ENCODE measurements at places on chromosomes 6 and 20.

GRCh38 chr6:13463941-13464340 lies 23.5 kb downstream of the GFOD1 start:
- no peak for DNase-seq

DNA sequence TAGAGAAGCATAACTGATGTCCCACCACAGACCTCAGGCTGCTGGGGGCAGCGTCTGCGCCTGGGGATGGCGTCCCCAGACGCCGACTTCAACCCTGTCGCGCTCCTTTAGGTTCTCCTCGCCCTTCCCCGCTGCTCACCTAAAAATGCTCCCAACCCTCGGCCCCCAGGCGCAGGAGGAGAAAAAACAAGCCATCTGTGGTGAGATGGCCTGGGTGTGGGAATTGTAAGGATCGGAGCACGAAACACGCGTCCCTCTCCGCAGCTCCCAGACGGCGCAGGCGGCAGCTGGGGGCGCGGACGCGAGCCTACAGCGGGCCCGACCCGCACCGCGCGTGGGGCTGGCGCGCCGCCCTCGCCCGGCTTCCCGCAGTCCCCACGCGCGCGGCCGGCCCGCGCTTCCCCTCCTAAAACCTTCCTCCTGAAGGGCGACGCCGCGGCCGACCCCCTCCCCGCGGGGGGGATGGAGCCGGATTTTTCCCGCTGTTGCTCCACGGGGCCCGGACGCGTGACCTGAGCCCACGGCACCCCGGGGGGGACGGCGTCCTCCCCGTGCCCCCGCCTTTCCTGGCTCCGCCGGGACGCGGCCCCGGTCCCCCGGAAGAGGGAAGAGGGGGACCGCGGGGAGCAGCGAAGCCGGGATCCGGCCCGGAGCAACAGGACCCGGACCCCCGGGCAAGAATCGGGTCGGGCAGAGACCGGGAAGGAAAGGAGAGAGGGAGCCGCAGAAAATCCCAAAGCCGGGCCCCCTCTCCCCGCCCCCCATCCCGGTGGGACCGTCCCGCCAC lies 611 bp downstream of the EPB41L2 start:
- no peak for DNase-seq

GRCh38 chr6:18654821-18655220 lies 267.7 kb downstream of the RNF144B start:
- no peak for DNase-seq

DNA sequence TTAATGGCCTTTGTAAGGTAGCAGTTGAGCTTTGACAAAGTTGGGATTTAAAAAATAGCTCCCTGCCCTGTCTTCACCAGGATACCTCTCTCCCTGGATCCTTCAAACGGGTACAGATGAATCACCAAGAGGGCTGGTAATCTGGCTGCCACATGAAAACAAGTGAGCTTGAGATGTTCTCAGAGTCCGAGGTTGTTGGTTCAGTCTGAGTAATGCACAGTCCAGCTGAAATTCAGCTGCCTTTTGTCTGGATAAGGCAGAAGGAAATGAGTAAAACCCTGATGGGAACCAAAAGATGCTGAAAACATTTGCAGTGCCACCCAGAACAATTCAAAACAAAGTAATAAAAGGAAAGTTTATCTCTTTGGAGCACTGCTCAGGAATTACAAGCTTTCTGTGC lies 86.8 kb downstream of the GJA1 start:
- no peak for DNase-seq

DNA sequence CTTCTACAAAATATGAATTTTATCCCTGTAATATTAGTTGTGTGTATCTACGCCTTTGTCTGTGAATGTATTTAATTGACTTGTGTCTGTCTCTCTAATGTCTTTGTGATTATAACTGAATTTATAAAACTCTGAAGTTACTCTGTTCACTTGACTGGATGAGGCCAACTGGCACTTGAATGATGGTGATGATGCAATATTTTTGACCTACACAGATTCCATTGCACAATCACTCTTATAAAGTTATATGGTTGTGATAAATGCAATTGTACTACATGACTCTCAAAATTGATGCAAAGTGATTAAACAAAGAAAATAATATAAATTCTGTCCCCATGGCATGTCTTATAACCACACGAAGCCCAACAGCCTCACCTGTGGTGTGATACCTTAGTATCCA lies 287.3 kb upstream of the PLN start:
- no peak for DNase-seq

DNA sequence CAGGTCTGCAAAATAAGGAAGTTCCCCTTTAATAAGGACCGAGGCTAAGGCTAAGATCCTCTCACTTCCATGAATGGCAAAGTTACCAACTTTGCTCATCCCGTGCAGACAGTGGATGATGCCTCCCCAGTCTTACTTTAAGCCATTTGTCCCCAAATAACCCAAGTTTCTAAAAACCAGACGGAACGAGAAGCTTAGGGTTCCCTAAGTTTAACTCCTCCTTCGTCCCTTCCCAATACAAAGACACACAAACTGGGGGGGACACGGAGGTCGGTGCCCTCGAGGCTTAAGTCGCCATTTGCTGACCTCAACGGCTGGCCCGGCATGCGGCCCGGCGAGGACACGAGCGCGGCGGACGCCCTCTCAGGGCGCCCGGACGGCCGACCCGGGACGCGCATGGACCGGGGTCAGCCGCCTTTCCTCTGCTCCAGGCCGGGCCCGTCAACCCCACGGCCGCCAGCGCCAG lies 527 bp downstream of the FBXO30 start:
- peak; percentile 43 for DNase-seq

DNA sequence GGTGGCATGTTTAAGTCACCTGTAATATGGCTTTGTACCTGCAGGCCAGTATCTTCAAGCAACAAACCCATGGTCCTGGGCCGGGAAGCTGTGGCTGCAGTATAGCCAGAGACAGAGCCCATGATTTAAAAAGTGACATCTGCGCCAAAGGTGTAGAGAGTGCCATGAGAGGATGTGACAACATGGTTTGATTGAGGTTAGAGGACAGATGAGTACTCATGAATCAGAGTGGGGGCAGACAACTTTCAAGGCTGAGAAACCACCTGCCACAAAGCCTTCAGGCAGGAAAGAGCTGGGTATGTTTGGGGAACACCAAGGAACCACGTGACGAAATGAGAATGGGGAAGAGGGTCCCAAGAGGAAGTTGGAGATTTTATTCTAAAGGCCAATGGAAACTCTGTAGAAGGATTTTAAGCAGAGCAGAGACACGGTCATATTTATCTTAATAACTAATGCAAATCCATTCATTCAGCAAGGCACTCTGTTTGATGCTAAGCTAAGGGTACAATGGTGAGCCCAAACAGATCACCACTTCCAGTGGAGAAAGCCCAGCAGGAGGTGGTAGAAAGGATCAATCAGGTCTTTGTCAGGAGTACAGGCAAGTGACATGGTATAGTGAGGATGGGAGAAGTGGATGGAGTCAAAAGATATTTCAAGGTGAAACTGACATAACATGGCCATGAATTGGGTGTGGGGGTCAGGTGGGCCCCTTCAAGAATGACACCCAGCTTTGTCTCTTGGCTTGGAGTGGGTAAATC lies 3.4 kb upstream of the MICAL1 start:
- DNase-seq: no peak

DNA sequence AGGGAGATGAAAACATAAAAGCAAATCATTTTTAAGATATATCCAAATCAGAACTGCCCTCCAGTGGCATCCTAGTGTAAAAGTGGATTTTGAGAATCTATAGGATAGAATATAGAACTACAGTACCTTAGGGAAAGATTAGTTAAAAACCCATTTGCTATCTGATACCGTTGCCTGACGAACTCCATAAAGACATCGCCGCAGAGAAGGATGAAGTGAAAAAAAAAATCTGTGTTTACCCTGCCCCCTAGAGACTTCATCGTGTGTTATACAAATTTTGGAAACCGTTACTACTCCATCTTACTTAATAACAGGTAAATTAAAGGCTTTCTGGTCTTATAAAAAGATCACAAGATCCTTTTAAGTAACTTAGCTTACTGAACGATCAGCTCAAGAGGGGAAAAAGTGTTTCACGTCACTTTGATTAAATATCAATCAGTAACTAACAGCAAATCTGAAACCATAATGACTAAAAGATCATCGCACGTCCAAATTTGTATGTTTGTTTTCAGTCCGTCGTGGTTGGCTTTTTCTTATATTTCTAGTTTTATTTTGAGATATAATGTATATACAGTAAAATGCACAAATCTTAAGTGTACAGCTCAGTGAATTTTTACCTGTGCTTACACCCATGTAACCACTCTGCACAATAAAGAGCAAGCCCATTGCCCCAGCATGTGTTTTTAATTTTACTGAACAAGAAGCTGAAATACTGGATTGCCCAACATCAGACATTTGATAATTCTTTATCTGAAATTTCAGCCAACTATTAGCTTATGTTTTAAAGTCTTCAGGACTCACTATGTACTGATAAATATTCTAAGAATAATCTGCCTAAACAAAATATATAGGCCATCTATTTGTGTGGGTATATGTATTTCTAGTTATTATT lies 881 bp upstream of the MCM3 start:
- no peak for DNase-seq

- no peak for DNase-seq
Measured at GRCh38 chr6:38153076-38153797, 333.7 kb downstream of the ZFAND3 start.

DNA sequence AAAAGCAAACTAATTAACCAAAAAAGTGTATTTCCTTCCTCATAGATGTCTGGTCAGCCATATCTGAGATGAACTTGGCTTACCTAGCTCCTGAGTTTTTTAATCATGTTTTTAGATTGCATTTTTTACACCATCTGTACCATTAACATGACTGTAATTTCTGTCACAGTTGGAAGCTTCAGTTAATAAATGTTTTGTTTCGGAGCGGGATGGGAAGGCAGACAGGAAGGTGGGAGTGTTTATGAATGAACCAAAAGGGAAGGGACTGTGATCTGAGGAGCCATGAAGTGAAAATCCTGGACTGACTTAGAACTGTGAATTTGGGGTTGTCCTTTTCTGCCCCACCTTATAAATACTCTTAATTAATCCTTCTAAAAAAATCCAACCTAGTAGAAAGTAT lies 445.6 kb upstream of the SOX4 start:
- no peak for DNase-seq

GRCh38 chr6:42138630-42139619 lies 3.5 kb downstream of the C6orf132 start:
- DNase-seq: no peak

GRCh38 chr6:159689001-159689400 lies 4.0 kb downstream of the SOD2 start:
- DNase-seq: no peak

GRCh38 chr6:79570129-79571029 lies 33.1 kb upstream of the LCA5 start:
- DNase-seq: no peak

GRCh38 chr20:47440857-47441773 lies 60.6 kb upstream of the NCOA3 start:
- DNase-seq: no peak

DNA sequence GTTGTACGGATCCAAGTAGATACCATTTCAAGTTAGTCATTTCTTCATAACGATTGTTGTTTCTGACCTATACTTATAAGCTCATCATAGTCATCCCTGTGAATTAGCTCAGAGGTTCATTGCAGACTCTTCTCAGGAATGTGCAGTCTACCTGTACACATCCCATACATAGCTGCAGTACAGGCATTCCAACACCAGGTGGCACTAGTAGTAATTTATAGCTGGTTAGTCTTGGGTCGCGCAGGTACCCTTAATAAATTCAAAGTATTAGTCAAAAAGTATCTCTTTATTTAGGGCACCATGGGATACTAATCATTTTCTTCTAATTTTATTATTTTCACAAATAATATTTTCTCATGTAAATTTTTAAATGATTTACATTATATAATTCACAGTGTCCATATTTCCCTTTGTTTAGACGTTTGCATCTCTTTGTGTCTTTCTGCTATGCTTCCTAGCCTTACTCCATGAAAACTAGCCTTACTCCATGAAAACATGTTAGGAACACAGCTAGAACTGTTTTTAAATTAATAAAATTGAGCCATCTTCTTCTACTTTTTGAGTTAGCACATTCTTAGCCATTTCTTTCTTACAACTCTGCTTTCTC lies 128.6 kb upstream of the FAM83B start:
- DNase-seq: peak; percentile 72

GRCh38 chr6:124679387-124679786 lies 282.9 kb upstream of the RNF217 start:
- no peak for DNase-seq

- DNase-seq: peak; percentile 84
Measured at GRCh38 chr6:127516662-127517273, 2.4 kb downstream of the MTCL3 start.

All from caudate nucleus (tissue), 63 donors.